ENCODE measurements at places on chromosomes 12 and 14. TPM values are rescaled to one million over a fixed set of nuclear protein-coding genes. Genes with fewer than 3 reads are reported as not detected.

Gene ACOT4
- total RNA-seq = 0.88 TPM

Gene RHOJ
- 5.3 TPM for total RNA-seq

Gene CALM1
- total RNA-seq = 90.9 TPM

Gene PMCH
- total RNA-seq = not detected

Gene ADAM21
- total RNA-seq = 0.32 TPM

Gene MYF6
- total RNA-seq = 0.80 TPM

Gene TRPV4
- total RNA-seq = 8.7 TPM

Gene CPNE6
- not detected for total RNA-seq

Gene LIN7A
- 7.5 TPM for total RNA-seq

Gene WBP11
- total RNA-seq = 21.1 TPM

Gene KCNA5
- not detected for total RNA-seq

Gene CYP46A1
- total RNA-seq = not detected

All from epithelial cell of alveolus of lung (primary cell).